NCI-H446 (cell line): ENCODE measurements at places on chromosomes 5 and 9.

GRCh38 chr5:140575309-140575708, 10.7 kb downstream of the SLC35A4 start:
- no peak for DNase-seq

GRCh38 chr9:71685988-71686387, 82.3 kb downstream of the CEMIP2 start:
- no peak for DNase-seq

- no peak for DNase-seq
Observed at GRCh38 chr5:140148508-140148907, 22.8 kb downstream of the IGIP start.

DNA sequence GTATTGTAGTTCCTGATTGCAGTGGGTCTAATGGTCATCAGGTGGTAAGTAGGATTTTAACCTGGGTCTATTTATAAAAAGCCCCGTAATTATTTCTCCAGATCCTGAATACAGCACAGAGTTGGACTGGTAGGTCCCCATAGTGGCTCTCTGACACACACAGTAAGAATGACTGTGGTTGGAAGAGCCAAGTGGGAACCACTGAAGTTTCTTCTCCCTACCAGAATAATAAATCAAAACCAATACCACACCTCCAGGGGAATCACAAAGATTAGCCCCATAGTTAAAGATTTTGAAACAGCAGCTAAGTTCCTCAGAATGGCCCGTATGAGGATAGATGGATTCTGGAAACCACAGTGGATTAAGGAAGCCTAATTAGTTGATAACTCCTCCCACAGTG, 68.4 kb upstream of the ZFR start:
- DNase-seq, result no peak

- no peak for DNase-seq
Observed at GRCh38 chr5:89286320-89286719, 403.3 kb upstream of the MEF2C start.

- no peak for DNase-seq
Observed at GRCh38 chr5:62475072-62475471, 62.5 kb downstream of the IPO11 start.

- no peak for DNase-seq
Observed at GRCh38 chr9:34962546-34962945, 4.5 kb downstream of the PHF24 start.

- DNase-seq, result no peak
Observed at GRCh38 chr5:173829826-173830225, 58.3 kb upstream of the CPEB4 start.

DNA sequence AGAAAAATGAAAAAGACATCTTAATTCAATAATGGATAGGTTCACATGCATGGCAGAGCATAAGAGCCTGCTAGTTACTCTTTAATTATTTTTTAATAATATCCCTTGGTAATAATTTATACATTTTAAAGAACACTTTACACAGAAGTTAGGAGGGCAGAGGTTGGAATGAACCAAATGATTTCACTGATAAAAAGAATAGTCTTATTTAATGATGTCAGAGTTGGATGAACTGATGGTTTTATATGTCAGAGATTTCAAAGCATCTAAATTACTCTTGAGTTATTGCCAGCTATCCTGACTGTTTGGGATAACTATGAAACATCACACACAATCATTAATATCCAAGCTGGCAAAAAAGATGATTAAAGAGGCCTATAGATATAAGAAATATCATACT, 244.8 kb downstream of the CSNK1G3 start:
- peak; percentile 11 for DNase-seq

DNA sequence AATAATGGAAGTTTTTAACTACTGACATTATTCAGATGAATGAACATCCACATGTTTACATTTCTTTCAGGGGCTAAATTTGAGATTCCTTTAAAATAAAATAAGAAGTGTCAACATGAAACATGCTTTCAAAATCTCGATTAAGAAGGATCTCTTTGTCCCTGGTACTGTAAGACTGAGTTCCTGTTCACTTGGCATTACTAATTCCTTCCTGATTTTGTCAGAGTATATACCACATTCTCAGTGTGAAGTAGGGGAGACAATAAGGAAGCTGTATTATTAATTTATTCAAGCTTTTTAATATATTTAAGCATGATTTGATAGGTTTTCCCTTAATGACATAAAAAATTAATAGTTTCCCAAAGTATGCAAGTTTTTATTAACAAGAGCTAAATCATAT, 81.5 kb upstream of the GRHPR start:
- DNase-seq, result no peak
